Activated CD4-positive, alpha-beta T cell treated with anti-CD3 and anti-CD28 coated beads, Interleukin-2, Interleukin-6, amounts not matched to agents 100 ng/mL and 50 ng/mL, durations not matched to agents 16 hours and 8 hours (primary cell): ENCODE measurements at places on chromosomes 2 and 18.

DNA sequence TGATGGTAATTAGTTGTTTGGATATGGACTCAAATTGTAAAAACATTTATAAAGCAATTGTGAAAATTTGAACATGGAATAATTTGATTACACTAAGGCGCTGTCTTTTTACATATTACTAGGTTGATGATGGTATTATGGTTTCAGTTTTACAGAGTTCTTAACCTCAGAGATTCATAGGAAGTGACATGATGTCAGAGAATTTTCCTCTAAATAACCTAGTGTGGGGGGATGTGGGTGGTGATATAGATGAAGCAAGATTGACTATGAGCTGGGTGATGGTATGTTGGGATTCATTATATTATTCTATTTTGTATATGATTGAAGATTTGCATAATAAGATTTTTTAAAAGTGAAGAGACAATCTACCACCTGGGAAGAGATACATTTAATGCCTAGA lies 45.9 kb upstream of the ATP5MC3 start:
- DNase-seq = peak; percentile 68

- no peak for DNase-seq
These were observed 204.6 kb downstream of the RAB3GAP1 start for GRCh38 chr2:135256531-135257260.

- DNase-seq = no peak
These were observed 73.1 kb downstream of the INHBB start for GRCh38 chr2:120419073-120419472.

DNA sequence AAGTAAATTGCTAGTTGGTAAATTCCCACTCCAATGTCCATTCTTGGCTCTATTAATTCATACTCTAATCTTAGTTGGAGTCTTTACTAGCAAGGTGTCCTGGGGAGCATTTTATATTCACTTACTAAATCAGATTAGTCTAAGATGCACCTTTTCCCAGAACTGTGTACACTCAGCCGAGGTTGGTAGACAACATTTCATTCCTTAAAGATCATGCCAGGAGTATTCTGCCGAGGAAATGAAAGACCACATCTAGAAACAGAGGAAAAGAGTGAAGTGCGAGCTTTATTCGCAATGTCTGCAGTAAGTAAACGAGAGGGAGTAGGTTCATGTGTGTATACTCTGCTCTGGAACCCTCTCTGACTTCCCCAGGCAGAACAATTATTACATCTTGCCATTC lies 14.6 kb upstream of the KYNU start:
- DNase-seq = no peak

DNA sequence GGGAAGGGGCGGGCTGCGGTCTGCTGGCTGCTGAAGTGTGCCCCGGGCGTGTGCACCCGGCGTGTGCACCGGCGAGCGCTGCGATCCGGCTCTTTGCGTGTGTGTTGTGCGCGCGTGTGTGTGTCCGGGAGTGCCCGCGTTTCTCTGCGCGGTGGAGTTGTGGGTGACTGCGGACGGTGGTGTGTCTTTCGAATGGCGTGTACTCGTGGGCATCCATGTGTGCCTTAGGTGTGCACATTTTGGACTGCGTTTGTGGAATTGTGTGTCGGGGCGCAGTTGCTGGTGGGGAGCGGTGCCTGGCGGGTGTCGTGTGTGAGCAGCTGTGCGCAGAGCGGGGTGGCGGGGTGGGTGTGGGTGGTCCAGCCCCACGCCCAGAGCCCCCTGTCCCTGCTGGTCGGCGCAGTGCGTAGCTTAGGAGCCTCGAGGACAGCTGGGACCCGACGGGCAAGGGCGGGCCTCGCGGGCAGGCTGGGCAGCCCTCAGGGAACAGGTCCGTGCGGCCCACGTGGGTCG lies 533 bp downstream of the HPCAL1 start:
- DNase-seq = peak; percentile 38
